Activated naive CD8-positive, alpha-beta T cell treated with anti-CD3 and anti-CD28 coated beads for 36 hours (primary cell): ENCODE measurements at places on chromosomes 5 and 9. TPM values are rescaled to one million over a fixed set of nuclear protein-coding genes. Genes with fewer than 3 reads are reported as not detected.

SARDH gene
- total RNA-seq, result 2.7 TPM

RUSC2 gene
- 2.4 TPM for total RNA-seq

SHISAL2B gene
- total RNA-seq, result not detected

TCF7 gene
- total RNA-seq, result 66.4 TPM

SIT1 gene
- total RNA-seq, result 67.7 TPM

NR6A1 gene
- 1.3 TPM for total RNA-seq

SLC46A2 gene
- total RNA-seq, result not detected

GLRA1 gene
- not detected for total RNA-seq

PELO gene
- total RNA-seq, result 24.8 TPM

PCDHAC2 gene
- total RNA-seq, result not detected

DNA sequence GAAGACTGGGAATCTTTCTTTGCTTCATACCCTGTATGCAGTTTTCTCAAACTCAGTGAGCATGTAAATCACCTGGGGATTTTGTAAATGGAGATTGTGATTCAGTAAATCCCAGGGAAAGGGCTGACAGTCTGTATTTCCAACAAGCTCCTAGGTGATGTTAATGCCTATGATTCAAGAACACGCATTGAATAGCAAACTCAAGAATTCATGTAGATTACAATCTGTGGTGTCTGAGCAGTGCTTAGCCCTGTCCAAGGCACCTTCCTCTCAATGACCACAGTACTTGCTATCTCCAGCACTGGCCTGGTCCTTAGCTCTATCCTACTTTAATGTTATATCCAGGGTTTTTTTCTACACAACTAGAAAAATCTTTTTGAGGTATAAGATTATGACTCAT, 721.4 kb upstream of the MEF2C start:
- H3K27me3 ChIP-seq, result no peaks in the 10 kb centered on the region
- no peak overlapping the region for H3K4me3 ChIP-seq
- H3K4me1 ChIP-seq, result no peaks in the 10 kb centered on the region
- no peaks in the 10 kb centered on the region for H3K36me3 ChIP-seq
- DNase-seq, result no peak
- H3K27ac ChIP-seq, result no peak overlapping the region

DNA sequence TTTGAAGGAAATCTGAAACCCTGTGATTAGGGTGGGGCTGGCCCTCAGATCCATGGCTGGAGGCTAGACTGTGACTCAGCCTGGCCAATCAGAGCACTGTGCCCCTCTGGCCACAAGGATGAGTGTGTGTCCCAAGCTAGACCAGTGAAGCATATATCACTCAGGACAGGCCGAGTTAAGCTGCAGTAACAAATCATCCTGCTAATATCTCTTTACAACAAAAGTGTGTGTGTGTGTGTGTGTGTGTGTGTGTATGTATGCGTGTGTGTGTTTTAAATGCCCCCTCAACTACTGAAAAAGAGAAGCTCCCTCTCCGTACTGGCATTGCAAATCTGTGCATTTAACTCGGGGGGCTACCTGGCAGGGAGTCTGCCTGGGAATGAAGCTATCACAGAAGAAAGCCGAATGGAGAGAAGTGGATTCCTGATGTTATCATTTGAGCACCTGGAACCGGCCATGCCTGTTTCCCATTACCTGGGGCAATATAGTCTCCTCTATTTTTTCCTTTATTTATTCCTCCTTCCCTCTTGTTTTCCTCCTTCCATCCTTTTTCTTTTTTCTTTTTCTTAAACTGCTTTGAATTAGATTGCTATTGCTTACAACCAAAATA, 25.6 kb downstream of the STC2 start:
- no peak overlapping the region for H3K27ac ChIP-seq
- DNase-seq, result no peak
- H3K4me1 ChIP-seq, result no peaks in the 10 kb centered on the region
- H3K4me3 ChIP-seq, result no peak overlapping the region
- H3K27me3 ChIP-seq, result peaks cover 29% of the 10 kb centered on the region

DNA sequence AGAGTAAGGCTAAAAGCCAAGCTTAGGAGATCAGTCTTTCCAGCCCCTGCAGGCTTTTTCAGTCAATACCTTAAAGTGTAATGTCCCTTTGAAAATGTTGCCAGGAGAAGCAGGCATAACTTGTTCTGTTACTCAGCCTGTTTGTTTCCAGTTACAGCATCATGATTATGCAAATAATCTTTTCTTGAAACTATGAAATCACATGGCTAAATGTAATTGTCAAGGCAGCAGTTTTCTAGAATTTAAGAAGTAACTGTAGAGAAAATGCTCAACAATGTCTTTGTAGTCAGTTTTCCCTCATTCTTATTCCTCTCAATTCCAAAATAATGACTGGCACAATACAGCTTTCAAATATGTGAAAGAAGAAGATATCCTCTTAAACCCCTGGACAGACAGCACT, 1.9 kb upstream of the GPR107 start:
- no peaks in the 10 kb centered on the region for H3K36me3 ChIP-seq
- DNase-seq, result no peak
- H3K4me3 ChIP-seq, result peak overlapping the region; percentile 53
- H3K27ac ChIP-seq, result peak overlapping the region; percentile 30
- H3K4me1 ChIP-seq, result peaks cover 27% of the 10 kb centered on the region

- H3K36me3 ChIP-seq, result no peaks in the 10 kb centered on the region
- peaks cover 4% of the 10 kb centered on the region for H3K27me3 ChIP-seq
- H3K27ac ChIP-seq, result no peak overlapping the region
- no peak overlapping the region for H3K4me3 ChIP-seq
- H3K4me1 ChIP-seq, result no peaks in the 10 kb centered on the region
Observed at GRCh38 chr9:107051392-107051791, 188.4 kb downstream of the ZNF462 start.

DNA sequence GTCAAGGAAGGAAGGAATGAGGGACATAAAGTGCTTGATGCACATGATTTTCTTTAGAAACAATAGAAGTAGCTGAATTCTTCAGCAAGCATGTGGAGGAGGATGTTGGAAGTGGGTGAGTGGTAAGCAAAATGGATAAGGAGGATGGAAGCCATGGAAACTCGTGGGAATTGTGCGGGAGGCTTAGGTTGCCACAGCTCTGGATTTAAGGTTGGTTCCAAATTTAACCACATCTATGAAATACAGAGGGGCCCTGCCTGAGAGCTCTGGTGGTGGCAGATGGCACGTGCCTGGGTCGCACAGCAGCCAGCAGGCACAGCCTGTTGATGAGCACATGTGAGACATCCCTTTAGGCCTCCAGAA, 284.7 kb downstream of the SMARCA2 start:
- no peak for DNase-seq
- H3K4me3 ChIP-seq, result no peak overlapping the region
- no peak overlapping the region for H3K27ac ChIP-seq
- no peaks in the 10 kb centered on the region for H3K36me3 ChIP-seq

DNA sequence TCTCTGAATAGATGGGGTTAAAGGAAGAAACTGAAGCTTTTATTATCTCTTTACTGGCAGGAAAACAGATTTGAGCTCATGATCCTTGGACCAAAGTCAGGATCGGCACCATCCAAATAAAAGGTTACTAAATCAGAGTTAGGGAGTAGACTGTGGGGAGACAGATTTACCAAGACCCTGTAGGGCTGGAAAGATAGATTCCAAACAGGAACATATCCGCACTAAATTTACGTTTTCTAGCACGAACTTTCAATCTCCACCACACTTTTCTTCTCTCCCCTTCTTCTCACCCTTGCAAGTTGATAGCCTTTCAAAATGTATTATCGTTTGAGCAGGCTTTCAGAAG, 120.0 kb upstream of the HMHB1 start:
- H3K4me3 ChIP-seq, result no peak overlapping the region
- H3K27ac ChIP-seq, result no peak overlapping the region
- peaks cover 6% of the 10 kb centered on the region for H3K36me3 ChIP-seq
- DNase-seq, result no peak

- peaks cover 2% of the 10 kb centered on the region for H3K27me3 ChIP-seq
- no peaks in the 10 kb centered on the region for H3K4me1 ChIP-seq
- no peak for DNase-seq
- H3K4me3 ChIP-seq, result no peak overlapping the region
- no peaks in the 10 kb centered on the region for H3K36me3 ChIP-seq
Observed at GRCh38 chr5:147391781-147392180, 118.1 kb downstream of the DPYSL3 start.

GRCh38 chr9:8391132-8391531, 591.6 kb upstream of the DMAC1 start:
- peaks cover 4% of the 10 kb centered on the region for H3K4me1 ChIP-seq
- DNase-seq, result no peak
- H3K36me3 ChIP-seq, result no peaks in the 10 kb centered on the region

GRCh38 chr5:168295574-168296201, 4.2 kb downstream of the WWC1 start:
- DNase-seq, result no peak
- H3K27ac ChIP-seq, result no peak overlapping the region
- no peak overlapping the region for H3K4me3 ChIP-seq
- H3K36me3 ChIP-seq, result no peaks in the 10 kb centered on the region

- peaks cover 1% of the 10 kb centered on the region for H3K36me3 ChIP-seq
- no peak overlapping the region for H3K4me3 ChIP-seq
- H3K27ac ChIP-seq, result no peak overlapping the region
Observed at GRCh38 chr5:170316937-170317336, 19.4 kb upstream of the LCP2 start.

DNA sequence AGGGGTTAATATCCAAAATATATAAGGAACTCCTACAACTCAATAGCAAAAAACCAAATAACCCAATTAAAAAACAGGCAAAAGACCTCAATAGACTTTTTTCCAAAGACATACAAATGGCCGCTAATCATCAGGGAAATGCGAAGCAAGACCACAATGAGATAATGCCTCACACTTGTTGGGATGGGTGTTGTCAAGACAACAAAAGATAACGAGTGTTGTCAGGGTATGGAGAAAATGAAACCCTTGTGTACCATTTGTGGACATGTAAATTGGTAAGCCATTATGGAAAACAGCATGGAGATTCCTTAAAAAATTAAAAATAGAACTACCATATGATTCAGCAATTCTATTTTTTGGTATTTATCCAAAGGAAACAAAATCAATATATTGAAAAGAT, 620.2 kb downstream of the ACTL7B start:
- H3K27ac ChIP-seq, result no peak overlapping the region
- no peaks in the 10 kb centered on the region for H3K36me3 ChIP-seq
- H3K4me1 ChIP-seq, result no peaks in the 10 kb centered on the region
- DNase-seq, result no peak
- H3K27me3 ChIP-seq, result no peaks in the 10 kb centered on the region
- no peak overlapping the region for H3K4me3 ChIP-seq

GRCh38 chr9:108664309-108665255, 191.2 kb downstream of the ACTL7B start:
- H3K4me3 ChIP-seq, result no peak overlapping the region
- no peaks in the 10 kb centered on the region for H3K27me3 ChIP-seq
- no peaks in the 10 kb centered on the region for H3K36me3 ChIP-seq
- no peak overlapping the region for H3K27ac ChIP-seq
- H3K4me1 ChIP-seq, result no peaks in the 10 kb centered on the region

GRCh38 chr5:72817076-72817481, 618 bp downstream of the TNPO1 start:
- peaks cover 24% of the 10 kb centered on the region for H3K4me1 ChIP-seq
- H3K4me3 ChIP-seq, result peak overlapping the region; percentile 89
- H3K36me3 ChIP-seq, result no peaks in the 10 kb centered on the region
- peak; percentile 43 for DNase-seq
- H3K27me3 ChIP-seq, result peaks cover 10% of the 10 kb centered on the region
